ENCODE measurements at places on chromosomes 3 and 15. TPM values are rescaled to one million over a fixed set of nuclear protein-coding genes. Genes with fewer than 3 reads are reported as not detected.

DNA sequence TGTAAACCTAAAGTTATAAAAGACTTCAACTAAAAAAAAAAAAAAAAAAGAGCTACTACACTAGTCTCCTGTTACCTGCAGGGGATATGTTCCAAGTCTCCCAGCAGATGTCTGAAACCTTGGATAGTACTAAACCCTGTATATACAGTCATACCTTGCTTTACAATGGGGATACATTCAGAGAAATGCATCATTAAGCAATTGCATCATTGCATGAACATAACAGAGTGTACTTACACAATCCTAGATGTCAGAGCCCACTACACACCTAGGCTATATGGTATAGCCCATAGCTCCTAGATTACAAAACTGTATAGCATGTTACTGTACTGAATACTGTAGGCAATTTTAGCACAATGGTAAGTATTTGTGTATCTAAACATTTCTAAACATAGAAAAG lies 119.1 kb downstream of the GMPS start:
- H3K27me3 ChIP-seq, result no peaks in the 10 kb centered on the region
- no peak overlapping the region for H3K4me3 ChIP-seq
- H3K4me1 ChIP-seq, result no peaks in the 10 kb centered on the region
- DNase-seq, result no peak
- no peaks in the 10 kb centered on the region for H3K36me3 ChIP-seq
- H3K27ac ChIP-seq, result no peak overlapping the region

GRCh38 chr3:166243511-166243910 lies 406.3 kb upstream of the BCHE start:
- H3K4me3 ChIP-seq, result no peak overlapping the region
- no peaks in the 10 kb centered on the region for H3K27me3 ChIP-seq
- no peaks in the 10 kb centered on the region for H3K4me1 ChIP-seq
- DNase-seq, result no peak
- H3K36me3 ChIP-seq, result no peaks in the 10 kb centered on the region
- no peak overlapping the region for H3K27ac ChIP-seq

ABI3BP gene
- 97.7 TPM for total RNA-seq

GRCh38 chr3:24485511-24485910 lies 9.1 kb downstream of the THRB start:
- no peak for DNase-seq
- H3K4me3 ChIP-seq, result no peak overlapping the region
- no peaks in the 10 kb centered on the region for H3K27me3 ChIP-seq
- H3K27ac ChIP-seq, result no peak overlapping the region
- no peaks in the 10 kb centered on the region for H3K36me3 ChIP-seq

CSPG4 gene
- total RNA-seq, result 15.1 TPM

CAMP gene
- not detected for total RNA-seq

- no peaks in the 10 kb centered on the region for H3K4me1 ChIP-seq
- peak; percentile 37 for DNase-seq
- peak overlapping the region; percentile 73 for H3K27ac ChIP-seq
- no peaks in the 10 kb centered on the region for H3K36me3 ChIP-seq
- H3K27me3 ChIP-seq, result no peaks in the 10 kb centered on the region
These were observed 76.7 kb downstream of the CBLB start for GRCh38 chr3:105791919-105792786.

DNA sequence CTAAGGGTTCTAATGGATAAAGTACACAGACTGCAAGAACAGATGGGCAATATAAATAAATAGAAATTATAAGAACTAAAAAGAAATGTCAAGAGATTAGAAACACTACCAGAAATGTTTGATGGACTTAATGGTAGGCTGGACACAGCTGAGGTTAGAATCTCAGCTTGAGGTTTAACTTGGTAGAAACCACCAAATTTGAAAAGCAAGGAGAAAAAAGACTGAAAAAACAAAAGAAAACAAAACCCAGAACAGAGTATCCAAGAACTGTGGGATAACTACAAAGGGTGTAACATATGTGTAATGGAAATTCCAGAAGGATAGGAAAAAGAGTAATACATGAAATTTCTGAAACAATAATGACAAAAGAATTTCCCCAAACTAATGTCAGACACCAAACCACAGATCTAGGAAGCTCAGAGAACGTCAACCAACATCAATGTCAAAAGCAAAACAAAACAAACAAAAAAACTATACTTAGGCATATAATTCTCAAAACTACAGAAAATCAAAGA lies 35.0 kb downstream of the RFX7 start:
- no peak overlapping the region for H3K27ac ChIP-seq
- no peak overlapping the region for H3K4me3 ChIP-seq
- peaks cover 10% of the 10 kb centered on the region for H3K4me1 ChIP-seq

GRCh38 chr3:160869825-160870224 lies 113.8 kb downstream of the PPM1L start:
- no peaks in the 10 kb centered on the region for H3K4me1 ChIP-seq
- DNase-seq, result no peak
- no peak overlapping the region for H3K27ac ChIP-seq
- H3K4me3 ChIP-seq, result no peak overlapping the region
- H3K27me3 ChIP-seq, result no peaks in the 10 kb centered on the region
- no peaks in the 10 kb centered on the region for H3K36me3 ChIP-seq

- no peak for DNase-seq
- no peaks in the 10 kb centered on the region for H3K36me3 ChIP-seq
- no peak overlapping the region for H3K27ac ChIP-seq
These were observed 229.1 kb downstream of the CHST2 start for GRCh38 chr3:143348486-143349327.

LRTM1 gene
- total RNA-seq, result not detected

DNA sequence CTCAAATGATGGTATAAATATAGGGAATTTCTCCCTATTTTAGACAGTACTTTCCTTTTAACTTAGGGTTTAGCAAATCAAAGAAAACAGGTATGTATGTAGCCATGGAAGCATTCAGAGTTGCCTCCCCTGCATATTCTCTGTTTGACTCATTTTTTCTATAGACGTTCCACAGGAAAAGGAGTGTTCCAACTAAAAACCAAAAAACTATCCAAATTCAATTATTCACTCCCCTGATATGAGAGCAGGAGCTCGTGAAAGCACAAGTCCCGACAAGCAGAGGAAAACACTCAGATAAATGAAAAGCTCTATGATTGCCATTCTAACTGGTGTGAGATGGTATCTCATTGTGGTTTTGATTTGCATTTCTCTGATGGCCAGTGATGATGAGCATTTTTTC lies 119.5 kb downstream of the FRMD5 start:
- DNase-seq, result no peak
- H3K27me3 ChIP-seq, result no peaks in the 10 kb centered on the region
- no peak overlapping the region for H3K4me3 ChIP-seq
- H3K36me3 ChIP-seq, result no peaks in the 10 kb centered on the region
- H3K27ac ChIP-seq, result no peak overlapping the region
- no peaks in the 10 kb centered on the region for H3K4me1 ChIP-seq

SH2D7 gene
- total RNA-seq, result 0.45 TPM

- DNase-seq, result peak; percentile 62
- no peak overlapping the region for H3K4me3 ChIP-seq
- H3K4me1 ChIP-seq, result no peaks in the 10 kb centered on the region
- H3K36me3 ChIP-seq, result no peaks in the 10 kb centered on the region
- no peaks in the 10 kb centered on the region for H3K27me3 ChIP-seq
- H3K27ac ChIP-seq, result no peak overlapping the region
These were observed 17.2 kb upstream of the CCR4 start for GRCh38 chr3:32934150-32934742.

ZNF660 gene
- not detected for total RNA-seq

- DNase-seq, result peak; percentile 82
- no peaks in the 10 kb centered on the region for H3K4me1 ChIP-seq
- H3K27me3 ChIP-seq, result peaks cover 13% of the 10 kb centered on the region
- no peak overlapping the region for H3K4me3 ChIP-seq
- no peaks in the 10 kb centered on the region for H3K36me3 ChIP-seq
These were observed 49.8 kb upstream of the SYN2 start for GRCh38 chr3:11954312-11954934.

GRCh38 chr3:194731506-194732073 lies 45.9 kb downstream of the FAM43A start:
- H3K4me1 ChIP-seq, result no peaks in the 10 kb centered on the region
- H3K36me3 ChIP-seq, result no peaks in the 10 kb centered on the region
- no peaks in the 10 kb centered on the region for H3K27me3 ChIP-seq
- H3K4me3 ChIP-seq, result no peak overlapping the region
- no peak overlapping the region for H3K27ac ChIP-seq

- no peak overlapping the region for H3K4me3 ChIP-seq
- no peaks in the 10 kb centered on the region for H3K4me1 ChIP-seq
- no peak overlapping the region for H3K27ac ChIP-seq
- H3K36me3 ChIP-seq, result no peaks in the 10 kb centered on the region
- H3K27me3 ChIP-seq, result peaks cover 6% of the 10 kb centered on the region
These were observed 161.2 kb downstream of the MINAR1 start for GRCh38 chr15:79593119-79593869.

DNA sequence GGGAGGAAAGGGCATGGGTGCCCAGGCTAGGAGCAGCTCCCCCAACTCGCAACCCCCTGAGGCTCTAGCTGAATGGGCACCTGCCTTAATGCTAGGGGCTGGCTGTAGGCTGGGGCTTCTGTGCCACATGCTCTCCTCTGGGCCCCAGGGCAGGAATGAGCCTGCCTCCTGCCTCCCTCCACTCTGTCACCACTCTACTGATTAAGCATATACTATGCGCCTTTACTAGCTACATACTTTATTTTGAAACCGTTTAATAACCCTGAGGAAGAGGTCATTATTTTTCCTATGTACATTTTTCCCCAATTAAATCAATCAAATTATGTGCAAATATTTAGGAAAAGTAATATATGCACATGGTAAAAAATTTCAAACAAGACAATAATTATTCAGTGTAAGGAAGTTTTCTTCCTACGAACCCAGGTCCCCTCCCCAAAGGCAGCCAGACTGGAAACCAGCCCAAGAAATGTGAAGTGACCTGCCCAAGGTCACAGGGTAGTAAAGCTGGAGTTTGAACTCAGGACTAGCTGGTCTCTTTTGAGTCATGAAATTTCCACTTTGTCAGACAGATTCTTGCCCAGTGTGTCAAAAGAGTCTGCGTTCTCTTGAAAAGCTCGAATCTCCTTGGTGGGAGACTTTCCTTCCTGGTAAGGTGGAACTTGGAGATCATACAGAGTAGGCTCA lies 122.5 kb downstream of the DNAJB8 start:
- peaks cover 13% of the 10 kb centered on the region for H3K4me1 ChIP-seq
- H3K4me3 ChIP-seq, result no peak overlapping the region
- no peak for DNase-seq
- H3K27ac ChIP-seq, result peak overlapping the region; percentile 54
- no peaks in the 10 kb centered on the region for H3K27me3 ChIP-seq
- H3K36me3 ChIP-seq, result peaks cover 17% of the 10 kb centered on the region

GRCh38 chr3:175573226-175573625 lies 714.1 kb downstream of the NAALADL2 start:
- H3K36me3 ChIP-seq, result no peaks in the 10 kb centered on the region
- H3K27ac ChIP-seq, result no peak overlapping the region
- H3K4me3 ChIP-seq, result no peak overlapping the region
- H3K4me1 ChIP-seq, result no peaks in the 10 kb centered on the region
- DNase-seq, result no peak
- H3K27me3 ChIP-seq, result no peaks in the 10 kb centered on the region

PRICKLE2 gene
- 31.2 TPM for total RNA-seq

- no peaks in the 10 kb centered on the region for H3K36me3 ChIP-seq
- H3K4me1 ChIP-seq, result peaks cover 18% of the 10 kb centered on the region
- DNase-seq, result no peak
- peaks cover 34% of the 10 kb centered on the region for H3K27me3 ChIP-seq
These were observed 153.2 kb upstream of the FRMD4B start for GRCh38 chr3:69539134-69539533.

DNA sequence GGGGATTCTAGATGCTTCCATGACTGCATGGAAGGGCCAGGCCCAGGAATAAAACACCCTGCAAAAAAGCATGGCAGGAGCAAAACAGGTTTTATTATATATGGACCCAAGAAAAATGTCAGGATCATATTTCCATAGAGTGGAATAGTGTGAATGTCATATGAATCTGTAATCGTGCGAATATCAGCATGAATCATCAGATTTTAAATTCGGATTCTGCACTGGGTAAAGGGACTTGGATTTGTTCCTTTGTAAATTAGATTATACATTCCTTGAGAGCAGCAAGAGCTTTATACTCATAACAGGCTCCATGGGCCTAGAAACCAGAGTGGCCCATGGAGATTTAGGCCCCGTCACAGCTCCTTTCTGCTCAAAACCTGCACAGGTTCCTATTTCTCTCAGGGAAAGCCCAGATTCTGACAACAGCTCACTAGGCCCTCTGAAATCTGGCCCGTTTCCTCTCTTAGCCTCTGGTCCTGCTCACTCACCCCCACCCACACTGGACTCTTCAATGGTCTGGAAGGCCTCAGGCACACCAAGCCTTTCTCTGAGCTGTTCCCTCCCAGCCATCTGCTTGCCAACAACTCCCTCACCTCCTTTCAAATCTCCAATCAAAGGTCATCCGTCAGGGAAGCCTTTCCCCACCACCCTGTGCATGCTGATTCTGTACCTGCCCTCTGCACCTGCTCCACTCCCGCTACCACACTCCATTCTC lies 76.0 kb downstream of the FEM1B start:
- H3K4me1 ChIP-seq, result peaks cover 5% of the 10 kb centered on the region
- H3K27me3 ChIP-seq, result no peaks in the 10 kb centered on the region
- no peaks in the 10 kb centered on the region for H3K36me3 ChIP-seq
- DNase-seq, result no peak
- no peak overlapping the region for H3K4me3 ChIP-seq

MEGF11 gene
- not detected for total RNA-seq

DNA sequence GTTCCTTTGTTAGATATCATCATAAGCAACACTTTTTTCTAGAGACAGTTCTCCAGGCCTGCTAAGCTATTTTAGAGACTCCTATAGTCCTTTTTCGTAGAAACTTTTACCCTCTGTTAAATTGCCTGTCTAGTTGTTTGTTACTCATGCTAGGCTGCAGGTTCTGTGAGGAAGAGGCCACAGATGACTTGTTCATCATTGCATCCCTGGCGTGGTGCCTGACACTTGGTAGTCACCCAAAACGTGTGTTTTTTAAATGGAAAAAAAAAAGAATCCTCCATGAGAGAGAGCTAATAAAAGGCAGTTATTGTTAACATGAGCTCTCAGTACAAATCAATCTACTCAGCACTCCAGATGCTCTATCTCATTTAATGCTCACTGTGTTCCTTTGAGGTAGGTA lies 35.1 kb downstream of the CCDC54 start:
- H3K4me3 ChIP-seq, result no peak overlapping the region
- no peak for DNase-seq
- no peaks in the 10 kb centered on the region for H3K27me3 ChIP-seq
- H3K4me1 ChIP-seq, result no peaks in the 10 kb centered on the region

LTF gene
- total RNA-seq, result 22.4 TPM

- no peaks in the 10 kb centered on the region for H3K36me3 ChIP-seq
- DNase-seq, result peak; percentile 54
- no peak overlapping the region for H3K27ac ChIP-seq
- H3K4me3 ChIP-seq, result no peak overlapping the region
These were observed 311.4 kb downstream of the TBC1D5 start for GRCh38 chr3:17431004-17431403.

- no peak overlapping the region for H3K27ac ChIP-seq
- DNase-seq, result peak; percentile 18
- peaks cover 6% of the 10 kb centered on the region for H3K4me1 ChIP-seq
- H3K27me3 ChIP-seq, result no peaks in the 10 kb centered on the region
- H3K36me3 ChIP-seq, result peaks cover 79% of the 10 kb centered on the region
These were observed 129.4 kb downstream of the LRRK1 start for GRCh38 chr15:101048581-101049030.
